ENCODE measurements at places on chromosomes 12 and 14. TPM values are rescaled to one million over a fixed set of nuclear protein-coding genes. Genes with fewer than 3 reads are reported as not detected.

The STON2 gene
- total RNA-seq, result 34.3 TPM

The KRT85 gene
- not detected for total RNA-seq

The POTEG gene
- not detected for total RNA-seq

The GNB3 gene
- total RNA-seq, result 1.0 TPM

The CCDC88C gene
- 45.8 TPM for total RNA-seq

Data from lower lobe of right lung (tissue), 2 donors.